ENCODE measurements at places on chromosomes 7 and 10.

DNA sequence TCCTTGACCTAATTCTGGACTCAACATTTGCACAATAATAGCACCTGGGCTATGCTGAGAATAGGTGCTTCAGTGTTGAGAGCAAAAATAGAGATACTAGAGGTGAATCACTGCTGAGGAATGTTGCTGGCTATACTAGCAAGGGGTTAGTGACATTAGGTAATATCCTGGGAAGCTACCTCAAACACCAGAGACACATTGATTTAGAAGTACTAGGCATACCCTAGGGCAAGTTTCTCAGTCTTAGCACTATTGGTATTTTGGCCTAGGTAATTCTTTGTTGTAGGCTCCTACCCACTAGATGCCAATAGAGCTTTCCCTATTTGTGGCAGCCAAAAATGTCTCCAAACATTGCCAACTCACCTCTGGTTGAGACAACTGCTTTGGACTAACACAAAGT lies 484.0 kb upstream of the MBL2 start:
- no peak for DNase-seq

DNA sequence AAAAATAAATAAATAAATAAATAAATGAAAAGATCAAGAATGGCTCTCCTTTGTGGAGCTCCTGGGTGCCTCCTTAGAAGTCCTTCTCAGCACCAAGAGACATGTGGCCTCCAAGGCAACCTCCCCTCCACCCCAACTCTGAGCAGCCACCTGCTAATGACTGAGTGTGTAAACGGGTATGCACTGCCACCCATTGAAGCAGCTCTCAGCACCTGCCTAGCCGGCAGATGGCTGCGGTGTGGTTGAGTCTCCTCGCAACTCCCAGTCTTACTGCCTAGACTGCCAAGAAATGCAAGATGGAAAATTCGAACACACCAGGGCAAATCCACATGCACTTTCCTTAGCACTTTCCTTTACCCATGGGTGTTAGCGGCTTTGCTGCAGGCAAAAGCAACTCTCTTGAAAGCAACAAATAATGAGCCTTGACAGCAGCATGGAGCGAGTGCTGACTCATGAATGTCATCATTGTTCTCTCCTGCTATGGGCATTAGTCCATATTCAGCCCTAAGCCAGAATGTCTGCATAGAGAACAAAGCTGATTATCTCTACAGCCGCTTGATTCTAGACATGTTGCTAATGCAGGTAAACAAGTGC lies 913.9 kb upstream of the AUTS2 start:
- peak; percentile 78 for DNase-seq

DNA sequence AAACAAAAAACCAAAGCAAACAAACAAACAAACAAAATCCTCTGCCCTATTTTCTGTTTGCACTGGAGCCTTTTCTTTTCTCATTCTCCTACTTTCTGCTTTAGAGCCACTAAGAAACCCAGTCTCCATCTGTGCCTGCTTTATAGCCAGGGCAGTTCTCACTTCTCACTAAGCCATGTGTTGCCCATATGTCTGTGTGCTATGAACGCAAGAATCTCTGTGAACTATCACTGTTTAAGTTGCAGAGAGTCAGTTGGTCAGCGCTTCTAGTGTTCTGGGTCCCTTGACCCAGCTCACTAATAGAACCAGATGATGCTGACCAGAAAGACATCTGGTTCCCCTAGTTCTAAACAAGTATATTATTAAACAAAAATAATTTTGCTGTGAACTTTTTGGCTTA lies 81.4 kb downstream of the FAM185A start:
- DNase-seq = no peak

- DNase-seq = no peak
Measured at GRCh38 chr10:102868911-102869257, 386 bp upstream of the AS3MT start.

- peak; percentile 42 for DNase-seq
Measured at GRCh38 chr10:103499881-103500280, 6.4 kb downstream of the NEURL1 start.

GRCh38 chr10:86169066-86169465 lies 197.5 kb downstream of the GRID1 start:
- DNase-seq = no peak
